Activated naive CD8-positive, alpha-beta T cell treated with anti-CD3 and anti-CD28 coated beads for 36 hours (primary cell): ENCODE measurements at places on chromosomes 12 and 14. TPM values are rescaled to one million over a fixed set of nuclear protein-coding genes. Genes with fewer than 3 reads are reported as not detected.

NOVA1 gene
- total RNA-seq: 0.10 TPM

TRIAP1 gene
- 64.2 TPM for total RNA-seq

RTL1 gene
- not detected for total RNA-seq

PRPH gene
- not detected for total RNA-seq

DPY19L2 gene
- 4.6 TPM for total RNA-seq

HOXC10 gene
- not detected for total RNA-seq
